ENCODE measurements at places on chromosomes 1 and 21.

DNA sequence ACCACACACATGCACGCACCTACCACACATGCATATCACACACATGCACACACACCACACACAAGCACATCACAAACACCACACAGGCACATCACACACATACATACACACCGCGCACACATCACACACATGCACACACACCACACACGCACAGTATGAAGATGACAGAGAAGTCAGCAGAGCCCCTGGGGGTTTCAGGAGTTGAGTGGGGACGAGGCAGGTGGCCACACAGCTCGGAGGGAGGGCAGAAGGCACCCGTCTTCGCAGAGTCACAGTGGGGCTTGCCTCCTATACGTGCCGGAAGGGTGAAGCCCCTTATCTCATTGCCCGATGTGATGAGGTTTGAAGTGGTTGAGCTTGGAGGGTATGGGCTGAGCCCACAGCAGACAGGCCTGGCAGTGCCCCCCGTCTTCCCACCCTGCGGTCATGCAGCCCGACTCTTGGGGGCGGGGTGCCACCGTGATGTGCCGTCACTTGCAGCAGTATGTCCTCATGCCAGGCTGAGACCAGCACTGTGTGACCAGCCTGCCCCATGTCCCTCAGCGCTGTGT is 9.9 kb downstream of the PDE9A start:
- DNase-seq = no peak

GRCh38 chr1:166905136-166905535 is 29.1 kb upstream of the TADA1 start:
- DNase-seq = no peak

DNA sequence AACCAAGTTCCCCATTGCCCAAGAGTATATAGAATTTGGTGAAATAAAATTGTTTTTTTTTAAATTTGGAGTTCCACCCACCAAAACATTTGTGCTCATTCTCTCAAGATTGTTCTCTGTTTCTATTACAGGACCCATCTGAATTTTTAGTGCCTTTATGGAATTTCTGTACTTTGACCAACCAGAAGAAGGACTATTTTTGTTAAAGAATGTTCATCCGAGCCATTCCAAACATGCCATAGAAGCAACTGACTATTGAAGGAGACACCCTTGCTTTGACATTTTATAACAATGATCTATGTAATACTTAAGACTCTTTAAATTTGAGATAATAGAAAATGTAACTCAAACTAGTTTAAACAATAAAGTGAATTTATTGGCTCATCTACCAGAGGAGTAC is 655.7 kb upstream of the ADAMTS5 start:
- no peak for DNase-seq

- no peak for DNase-seq
Observed at GRCh38 chr1:43973981-43974442, 748 bp upstream of the ATP6V0B start.

- no peak for DNase-seq
Observed at GRCh38 chr1:240090014-240090413, 1.7 kb upstream of the FMN2 start.

DNA sequence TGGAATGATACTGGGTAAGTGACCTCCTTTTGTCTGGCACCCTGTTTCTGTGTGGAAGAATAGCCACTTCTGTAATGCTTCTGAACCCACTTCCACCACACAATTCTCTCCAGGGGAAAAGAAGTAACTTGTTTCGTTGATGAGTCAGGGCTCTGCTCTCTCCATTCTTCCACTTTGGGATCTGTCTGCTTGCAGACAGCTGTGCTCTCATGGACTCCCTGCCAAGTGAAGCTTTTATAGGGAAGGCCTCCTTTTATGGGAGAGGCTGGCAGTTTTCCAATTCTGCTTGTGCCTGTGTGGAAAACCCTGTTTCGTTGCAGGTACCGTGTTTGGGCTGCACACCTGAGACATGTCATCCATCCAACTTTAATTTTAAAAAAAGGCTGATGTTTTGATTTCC is 130.7 kb downstream of the GIPC2 start:
- no peak for DNase-seq

DNA sequence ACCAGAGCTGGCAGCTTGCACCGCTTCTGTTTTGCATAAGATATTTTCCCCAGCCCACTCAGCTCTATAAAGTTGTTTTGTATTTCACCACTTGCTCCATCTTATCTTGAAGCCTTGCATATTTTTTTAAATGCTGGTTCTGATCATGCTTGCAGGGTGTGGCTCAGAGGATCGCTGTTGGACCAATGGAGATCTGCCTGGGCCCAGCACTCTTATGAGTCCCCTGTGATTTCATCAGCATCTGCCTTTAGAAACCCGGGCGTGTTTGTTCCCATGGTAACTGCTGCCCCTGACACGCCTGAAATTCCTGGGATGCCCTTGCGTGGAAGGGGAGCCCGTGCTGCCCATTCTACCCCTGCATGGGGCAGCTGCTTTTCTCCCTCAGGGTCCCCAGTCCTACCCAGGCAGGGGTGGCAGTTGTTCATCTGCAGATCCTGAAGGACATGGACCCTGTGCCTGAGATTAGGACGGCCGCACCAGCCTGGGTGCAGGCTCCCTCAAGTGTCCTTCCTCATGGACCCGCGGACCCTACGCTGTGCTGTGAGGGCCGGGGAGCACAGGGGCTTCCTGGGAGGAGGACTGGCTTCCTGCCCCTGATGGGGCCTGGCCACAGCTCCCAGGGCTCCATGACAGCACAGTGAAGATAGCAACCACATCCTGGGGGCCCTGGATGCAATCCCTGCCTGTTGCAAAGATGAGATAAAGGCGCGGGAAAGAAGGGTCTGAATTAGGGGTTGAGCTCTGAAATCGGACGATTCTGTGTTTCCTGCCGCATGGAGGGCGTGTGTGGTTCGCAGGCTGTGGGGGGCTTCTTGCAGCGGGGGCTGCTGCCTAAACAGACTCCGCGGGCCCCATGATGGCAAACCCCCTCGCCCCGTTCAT is 226.5 kb downstream of the SDCCAG8 start:
- DNase-seq = no peak

GRCh38 chr1:55695151-55695550 is 480.0 kb upstream of the USP24 start:
- DNase-seq = no peak

DNA sequence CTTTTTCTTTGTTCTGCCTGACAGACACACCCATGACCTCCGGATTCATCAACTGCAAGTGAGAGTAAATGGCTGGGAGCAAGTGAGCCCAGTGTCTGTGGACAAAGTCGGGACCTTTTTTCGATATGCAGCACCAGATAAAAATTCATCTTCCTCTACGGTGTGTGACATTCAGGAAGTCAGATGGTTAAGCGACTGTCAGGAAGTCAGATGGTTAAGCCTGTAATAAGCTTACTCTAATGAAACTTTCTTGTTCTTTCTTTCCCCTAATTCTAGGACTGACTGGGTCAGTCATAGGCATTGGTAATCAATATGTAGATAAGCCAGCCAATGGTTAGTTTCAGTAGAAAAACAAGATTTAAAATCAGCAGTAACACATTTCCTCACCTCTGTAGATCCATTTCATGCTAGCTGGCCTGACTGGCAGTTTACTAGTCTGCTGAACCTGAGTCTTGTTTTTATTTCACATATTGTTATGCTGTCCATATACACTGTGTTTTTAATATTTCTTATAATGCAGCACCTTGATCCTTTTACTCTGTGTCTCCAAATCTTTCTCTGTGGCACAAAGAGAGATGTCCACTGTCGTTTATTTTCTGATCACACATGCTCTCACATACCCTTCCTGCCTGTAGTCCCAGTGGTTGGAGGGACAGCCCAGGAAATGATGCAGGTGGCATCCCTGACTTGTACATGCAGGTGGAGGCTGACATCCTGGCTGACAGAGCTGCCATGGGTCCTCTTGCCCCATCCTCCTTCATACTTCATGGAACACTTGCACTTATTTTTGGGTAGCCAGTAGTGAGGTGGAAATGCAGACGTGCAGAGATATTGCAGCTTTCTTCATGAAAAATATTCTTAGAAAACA is 115.8 kb downstream of the VPS13D start:
- no peak for DNase-seq

- no peak for DNase-seq
Observed at GRCh38 chr1:43545339-43545694, 14.6 kb downstream of the PTPRF start.

DNA sequence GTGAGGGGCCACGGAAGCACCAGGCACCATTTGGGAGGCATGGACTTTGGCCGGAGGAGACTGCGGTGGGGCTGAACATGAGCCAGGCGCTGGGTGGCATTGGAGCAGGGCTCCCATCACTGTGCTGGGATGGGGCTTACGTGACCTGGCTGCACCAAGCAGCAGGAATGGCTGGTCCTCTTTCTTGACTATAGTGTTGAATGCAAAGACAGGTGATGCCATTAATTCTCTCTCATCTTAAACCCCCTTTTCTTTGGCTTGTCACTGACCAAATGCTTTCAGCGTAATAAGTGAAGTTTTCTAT is 447.9 kb downstream of the CAMTA1 start:
- no peak for DNase-seq

DNA sequence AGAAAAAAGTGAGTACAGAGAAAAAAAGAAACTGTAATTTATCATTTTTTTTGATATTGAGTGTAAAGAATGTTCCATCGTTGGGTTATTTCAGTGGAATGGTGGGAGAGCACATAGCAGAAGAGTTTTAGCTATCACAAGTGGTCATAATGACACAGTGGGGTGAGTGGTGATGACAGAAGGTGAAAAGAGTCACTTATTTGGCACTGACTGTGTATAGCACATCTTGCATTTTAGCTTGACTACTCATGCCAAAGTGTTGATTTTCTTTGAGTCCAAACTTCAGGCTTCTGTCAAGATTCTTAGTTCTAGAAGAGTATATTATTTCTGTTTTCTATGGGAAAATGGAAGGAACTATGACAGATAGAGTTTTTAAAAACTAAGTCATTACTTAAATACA is 261.2 kb downstream of the GRIK1 start:
- no peak for DNase-seq

DNA sequence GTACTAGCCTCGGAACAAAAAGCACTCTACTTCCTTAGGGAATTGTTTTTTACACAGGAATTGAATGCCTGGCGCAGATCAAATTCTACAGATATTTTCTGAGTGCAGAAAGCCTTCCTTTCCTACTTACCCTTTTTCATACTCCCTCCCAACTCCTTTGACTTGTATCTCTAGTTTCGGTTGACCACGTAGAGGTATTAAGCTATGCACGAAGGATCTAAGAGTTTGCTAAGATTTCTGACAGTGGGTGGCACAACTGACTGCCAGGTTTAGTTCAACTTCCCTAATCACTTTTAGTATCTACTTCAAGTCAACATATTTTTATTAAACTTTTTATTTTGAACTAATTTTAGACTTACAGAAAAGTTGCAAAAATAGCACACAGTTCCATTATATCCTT is 5.0 kb downstream of the TOR1AIP2 start:
- DNase-seq = no peak

GRCh38 chr1:153805886-153806719 is 30.9 kb downstream of the SLC27A3 start:
- DNase-seq = no peak

DNA sequence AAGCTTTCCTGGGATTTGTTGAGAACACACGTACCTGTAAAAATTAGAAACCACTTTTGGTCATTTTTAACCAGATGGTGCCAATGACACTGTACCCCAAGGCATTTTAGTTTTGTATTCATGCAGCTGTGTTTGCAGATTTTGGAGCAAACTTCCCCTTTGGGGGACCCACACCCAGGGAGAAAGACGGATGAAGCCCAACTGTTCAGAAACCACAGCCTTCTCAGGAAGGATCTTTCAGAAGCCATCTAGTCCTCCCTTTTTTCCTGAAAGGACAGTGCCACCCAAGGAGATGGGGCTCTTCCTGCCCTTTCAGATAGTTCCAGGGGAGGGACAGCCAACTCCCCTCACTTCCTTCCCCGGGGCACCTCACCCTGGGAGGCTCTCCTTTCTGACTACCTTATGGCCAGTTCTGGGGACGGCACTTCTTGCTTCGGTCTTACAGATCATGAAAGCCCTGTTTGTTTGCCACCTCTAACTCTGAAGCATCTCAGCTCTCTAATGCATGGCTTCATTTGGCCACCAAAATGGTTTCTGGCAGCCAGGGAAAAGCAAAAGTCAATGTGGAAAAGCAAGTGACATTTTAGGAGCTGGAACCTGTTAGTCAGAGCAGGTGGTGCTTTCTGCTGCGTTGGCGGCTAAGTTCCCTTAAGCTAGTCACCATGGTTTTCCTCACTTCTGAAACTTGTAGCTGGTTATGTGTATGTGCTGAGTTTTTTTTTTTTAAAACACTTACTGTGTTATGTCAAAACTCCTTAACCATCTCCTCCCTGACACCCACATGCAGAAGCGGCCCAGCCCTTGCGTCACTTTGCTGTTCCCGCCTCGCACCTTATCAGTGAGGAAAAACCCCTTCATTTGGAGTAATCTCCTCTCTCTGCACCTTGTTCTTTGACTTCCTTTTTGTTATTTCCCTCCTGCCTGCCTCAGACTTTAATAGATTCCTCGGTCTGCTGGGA is 10.1 kb downstream of the TMCC2 start:
- DNase-seq = no peak

GRCh38 chr1:57124768-57125446 is 159.1 kb upstream of the C8B start:
- no peak for DNase-seq

DNA sequence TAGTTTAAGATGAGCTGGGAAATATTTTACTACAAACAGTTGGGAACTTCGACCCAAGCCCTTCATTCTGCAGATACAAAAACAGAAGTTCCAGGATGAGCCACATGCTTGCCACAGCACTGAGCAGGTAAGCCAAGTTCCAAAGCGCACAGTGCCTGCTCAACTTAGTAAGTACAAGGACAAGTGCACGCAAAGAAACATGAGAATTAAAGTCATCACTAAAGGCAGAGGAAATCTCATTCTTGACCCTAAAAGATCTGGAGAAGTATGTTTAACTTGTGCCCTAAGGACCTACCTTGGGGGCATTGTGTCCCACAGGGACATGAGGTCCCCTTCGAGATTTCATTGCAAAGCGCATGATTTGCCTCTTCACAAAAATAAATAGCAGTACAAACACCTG is 1.2 kb upstream of the UBAP2L start:
- no peak for DNase-seq

DNA sequence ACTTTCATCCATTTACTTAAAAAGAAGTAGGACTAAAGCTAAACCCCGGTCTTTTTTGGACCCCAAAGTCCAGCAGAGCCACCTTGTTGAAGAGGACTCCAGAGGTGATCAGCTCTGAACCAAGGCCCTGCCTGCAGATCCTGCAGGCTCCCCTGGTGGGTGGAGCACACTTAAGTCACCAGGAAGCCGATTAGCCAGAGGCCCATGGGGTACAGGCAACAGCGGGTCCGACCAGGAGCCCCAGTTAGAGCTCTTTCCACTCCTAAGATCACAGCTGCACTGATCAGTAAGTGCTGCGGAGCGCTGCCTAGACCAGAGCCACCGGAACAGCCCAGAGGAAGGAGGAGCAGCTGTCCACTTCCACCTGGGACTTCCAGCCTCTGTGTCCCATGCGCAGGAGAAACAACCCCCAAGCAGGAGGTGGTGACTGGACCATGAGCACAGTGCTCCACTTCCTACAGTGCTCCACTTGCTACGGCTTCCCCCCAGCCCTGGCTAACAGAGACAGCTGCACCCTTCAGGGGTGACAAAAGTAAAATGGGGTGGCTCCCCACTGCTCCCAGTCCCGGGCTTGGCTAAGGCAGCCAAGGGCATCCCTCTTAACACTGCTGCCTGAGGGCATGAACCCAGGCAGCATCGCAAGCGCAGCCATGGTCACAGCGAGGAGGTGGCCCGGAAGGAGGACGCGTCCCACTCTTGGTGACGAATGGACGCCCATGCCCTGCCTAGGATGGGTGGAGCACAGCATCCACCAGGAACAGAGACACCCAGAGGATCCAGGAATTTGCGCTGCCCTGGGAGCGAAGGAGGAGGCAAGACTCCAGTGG is 58.0 kb downstream of the NPHP4 start:
- DNase-seq = no peak

- no peak for DNase-seq
Observed at GRCh38 chr1:243924588-243925349, 74.7 kb upstream of the AKT3 start.
